ENCODE measurements at places on chromosomes 6 and 20. TPM values are rescaled to one million over a fixed set of nuclear protein-coding genes. Genes with fewer than 3 reads are reported as not detected.

Gene SLPI
- 0.17 TPM for total RNA-seq

GRCh38 chr20:23340524-23340923 is 10.1 kb upstream of the NXT1 start:
- no peak overlapping the region for H3K27ac ChIP-seq
- H3K4me1 ChIP-seq: no peaks in the 10 kb centered on the region
- DNase-seq: peak; percentile 83
- no peaks in the 10 kb centered on the region for H3K36me3 ChIP-seq
- H3K4me3 ChIP-seq: no peak overlapping the region

- H3K27me3 ChIP-seq: no peaks in the 10 kb centered on the region
- no peak overlapping the region for H3K4me3 ChIP-seq
- no peak overlapping the region for H3K27ac ChIP-seq
- H3K36me3 ChIP-seq: peaks cover 8% of the 10 kb centered on the region
Measured at GRCh38 chr20:49901588-49901987, 13.7 kb downstream of the SPATA2 start.

GRCh38 chr6:31831350-31832215 is 4.0 kb downstream of the HSPA1B start:
- H3K27ac ChIP-seq: no peak overlapping the region
- H3K4me1 ChIP-seq: peaks cover 2% of the 10 kb centered on the region
- no peaks in the 10 kb centered on the region for H3K36me3 ChIP-seq
- H3K27me3 ChIP-seq: no peaks in the 10 kb centered on the region
- DNase-seq: no peak

- H3K36me3 ChIP-seq: no peaks in the 10 kb centered on the region
- no peaks in the 10 kb centered on the region for H3K27me3 ChIP-seq
- no peak overlapping the region for H3K4me3 ChIP-seq
- H3K27ac ChIP-seq: no peak overlapping the region
Measured at GRCh38 chr6:99099243-99099642, 151.5 kb upstream of the FBXL4 start.

DNA sequence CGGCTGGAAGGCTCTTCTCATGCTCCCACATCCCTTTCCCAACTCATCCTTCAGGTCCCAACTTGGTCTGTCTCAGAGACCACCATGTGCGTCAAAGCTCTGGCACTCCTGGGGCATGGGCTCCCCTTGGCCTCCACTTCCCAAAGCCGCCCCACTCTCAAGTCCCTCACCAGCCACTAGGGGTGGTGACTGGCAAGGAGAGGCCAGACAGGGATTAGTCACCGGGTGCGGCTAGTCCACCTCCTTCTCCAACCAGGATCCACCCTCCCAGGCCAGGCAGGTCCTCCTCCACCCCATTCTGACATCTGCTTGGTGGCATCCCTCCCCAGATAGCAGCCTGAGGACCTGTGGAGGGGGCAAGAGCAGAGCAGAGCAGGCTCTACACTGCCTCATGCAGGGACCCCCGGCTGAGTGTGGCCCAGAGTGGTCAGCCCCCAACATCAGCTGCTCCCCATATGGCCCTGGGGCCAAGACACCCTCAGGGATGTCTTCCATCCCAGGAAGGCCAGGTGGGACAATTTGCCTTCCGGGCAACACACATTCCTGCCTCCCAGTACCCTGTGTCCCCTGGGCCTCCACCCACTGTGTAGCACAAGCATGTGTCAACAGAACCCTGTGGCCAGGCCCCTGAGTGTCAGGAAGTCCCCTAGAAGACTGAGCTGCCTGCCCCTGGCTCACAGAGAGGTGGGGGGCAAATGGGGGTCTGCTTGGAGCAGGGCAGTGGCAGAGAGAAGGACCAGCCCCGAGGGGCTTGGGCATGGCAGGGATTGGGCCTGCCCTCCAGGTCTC is 29.2 kb downstream of the YTHDF1 start:
- H3K27ac ChIP-seq: no peak overlapping the region
- H3K36me3 ChIP-seq: no peaks in the 10 kb centered on the region
- DNase-seq: peak; percentile 16
- H3K4me1 ChIP-seq: no peaks in the 10 kb centered on the region
- no peaks in the 10 kb centered on the region for H3K27me3 ChIP-seq
- H3K4me3 ChIP-seq: no peak overlapping the region

DNA sequence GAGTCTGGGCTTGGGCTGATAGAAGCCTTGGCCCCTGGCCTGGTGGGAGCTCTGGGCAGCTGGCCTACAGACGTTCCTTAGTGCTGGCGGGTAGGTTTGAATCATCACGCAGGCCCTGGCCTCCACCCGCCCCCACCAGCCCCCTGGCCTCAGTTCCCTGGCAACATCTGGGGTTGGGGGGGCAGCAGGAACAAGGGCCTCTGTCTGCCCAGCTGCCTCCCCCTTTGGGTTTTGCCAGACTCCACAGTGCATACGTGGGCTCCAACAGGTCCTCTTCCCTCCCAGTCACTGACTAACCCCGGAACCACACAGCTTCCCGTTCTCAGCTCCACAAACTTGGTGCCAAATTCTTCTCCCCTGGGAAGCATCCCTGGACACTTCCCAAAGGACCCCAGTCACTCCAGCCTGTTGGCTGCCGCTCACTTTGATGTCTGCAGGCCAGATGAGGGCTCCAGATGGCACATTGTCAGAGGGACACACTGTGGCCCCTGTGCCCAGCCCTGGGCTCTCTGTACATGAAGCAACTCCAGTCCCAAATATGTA is 957 bp upstream of the VEGFA start:
- peak overlapping the region; percentile 11 for H3K4me3 ChIP-seq
- peak; percentile 86 for DNase-seq
- H3K27me3 ChIP-seq: no peaks in the 10 kb centered on the region
- peak overlapping the region; percentile 90 for H3K27ac ChIP-seq
